ENCODE measurements at places on chromosomes 1 and 21.
A peak's percentile ranks its signal among the peaks of the same experiment; 100 is the strongest.

- peak; percentile 67 for DNase-seq
Observed at GRCh38 chr1:244325056-244325758, 126.5 kb downstream of the ADSS2 start.

DNA sequence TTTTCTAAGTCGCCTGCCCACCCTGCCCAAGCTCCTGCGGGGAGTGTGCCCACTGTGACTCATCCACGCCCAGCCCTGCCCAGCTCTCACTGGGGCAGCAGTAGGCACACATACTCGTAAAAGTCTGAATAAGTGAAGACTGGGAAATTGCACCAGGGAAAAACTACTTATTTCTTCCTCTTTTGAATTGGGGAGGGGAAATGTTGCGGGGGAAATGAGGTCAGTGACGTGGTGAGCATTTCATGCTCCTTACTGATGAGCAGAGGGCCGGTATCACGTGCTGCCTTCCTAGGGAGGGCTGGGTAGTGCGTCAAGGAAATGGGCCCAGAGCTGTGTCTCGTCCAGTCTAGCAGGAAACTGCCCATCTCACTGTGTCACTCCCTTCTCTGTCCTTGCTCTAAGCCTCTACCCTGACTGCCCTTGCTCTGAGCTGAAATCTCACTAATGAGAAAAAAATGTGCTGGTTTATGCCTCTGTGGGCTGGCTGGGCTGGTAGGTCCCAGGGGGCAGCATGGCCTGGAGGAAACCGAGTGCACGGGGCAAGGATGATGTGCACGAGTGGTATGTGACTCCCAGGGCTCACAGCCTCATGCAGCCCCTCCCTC, 13.5 kb upstream of the TNFRSF1B start:
- peak; percentile 46 for DNase-seq

- DNase-seq: no peak
Observed at GRCh38 chr1:187725216-187725615, 896.5 kb downstream of the PLA2G4A start.

- DNase-seq: no peak
Observed at GRCh38 chr1:29960876-29961275, 724.6 kb downstream of the PTPRU start.

DNA sequence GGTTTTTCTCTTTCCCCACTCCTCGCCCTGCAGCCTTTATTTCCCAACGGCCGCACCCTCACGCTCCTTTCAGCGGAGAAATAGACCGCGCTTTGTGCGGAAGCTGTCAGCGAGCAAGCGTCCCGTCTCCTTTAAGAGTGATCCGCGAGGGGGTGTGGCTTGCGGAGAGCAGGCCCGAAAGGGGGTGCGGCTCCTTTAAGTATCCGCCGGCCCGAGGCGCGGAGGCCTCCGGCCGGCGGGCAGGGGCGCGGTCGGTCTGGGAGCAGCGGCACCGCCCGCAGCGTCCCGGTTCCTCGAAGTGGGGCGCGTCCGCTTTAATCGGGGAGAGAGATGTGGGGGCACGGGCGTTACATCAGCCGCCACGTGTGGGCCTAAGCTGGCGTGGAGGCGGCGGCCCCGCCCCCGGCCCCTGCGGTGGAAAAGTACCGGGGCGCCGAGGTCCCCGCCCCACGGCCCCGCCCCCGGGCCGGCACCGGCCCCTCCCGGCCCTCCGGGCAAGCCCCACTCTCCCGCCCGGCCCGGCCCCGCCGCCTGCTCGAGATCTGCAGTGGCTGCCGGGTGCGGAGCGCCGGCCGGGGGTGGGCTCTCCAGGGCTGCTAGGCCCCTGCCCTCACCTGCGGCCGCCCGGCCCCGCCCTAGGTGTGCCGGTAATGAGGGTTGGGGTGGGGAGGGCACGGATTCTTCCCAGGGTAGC, 1.2 kb downstream of the SLC6A9 start:
- DNase-seq: peak; percentile 86

Measured in CD4-positive, alpha-beta T cell treated with Interleukin-2 at 100 ng/mL for 4 hours (primary cell).